ENCODE measurements at places on chromosomes 2 and 18.

DNA sequence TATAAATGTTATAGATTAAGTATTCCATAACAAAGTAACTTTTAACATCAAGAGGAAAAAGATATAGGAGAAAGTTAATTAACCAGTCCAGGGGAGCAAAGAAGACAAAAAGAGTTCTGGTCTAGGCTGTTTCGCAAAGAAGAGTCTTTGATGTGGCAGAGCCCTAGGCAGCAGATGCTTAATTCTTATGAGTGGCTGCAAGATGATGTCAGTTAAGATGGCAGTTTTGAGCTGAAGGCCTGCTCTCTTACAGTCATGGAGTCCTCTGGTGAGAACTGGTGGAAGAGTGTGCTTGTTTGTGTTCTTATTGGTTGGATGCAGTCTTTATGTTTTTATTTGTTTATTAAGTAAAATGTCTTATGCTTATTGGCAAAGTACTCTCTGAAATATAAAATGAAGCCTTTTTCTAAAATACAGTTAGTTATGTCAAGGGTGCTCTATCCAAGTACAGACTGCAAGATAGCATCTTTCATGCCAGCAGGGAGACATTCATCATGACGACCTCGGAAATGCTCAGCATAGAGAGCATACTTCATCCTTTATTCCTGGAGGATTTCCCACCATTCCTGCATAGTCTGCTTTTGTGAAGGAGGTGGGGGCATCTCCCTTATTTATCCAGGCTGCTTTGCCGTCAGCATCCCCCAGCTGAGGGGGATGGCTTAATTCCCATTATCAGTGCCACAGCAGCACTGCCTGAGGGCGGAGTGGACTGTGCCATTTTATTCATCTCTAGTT, 38.9 kb upstream of the SERPINE2 start:
- DNase-seq, result no peak

DNA sequence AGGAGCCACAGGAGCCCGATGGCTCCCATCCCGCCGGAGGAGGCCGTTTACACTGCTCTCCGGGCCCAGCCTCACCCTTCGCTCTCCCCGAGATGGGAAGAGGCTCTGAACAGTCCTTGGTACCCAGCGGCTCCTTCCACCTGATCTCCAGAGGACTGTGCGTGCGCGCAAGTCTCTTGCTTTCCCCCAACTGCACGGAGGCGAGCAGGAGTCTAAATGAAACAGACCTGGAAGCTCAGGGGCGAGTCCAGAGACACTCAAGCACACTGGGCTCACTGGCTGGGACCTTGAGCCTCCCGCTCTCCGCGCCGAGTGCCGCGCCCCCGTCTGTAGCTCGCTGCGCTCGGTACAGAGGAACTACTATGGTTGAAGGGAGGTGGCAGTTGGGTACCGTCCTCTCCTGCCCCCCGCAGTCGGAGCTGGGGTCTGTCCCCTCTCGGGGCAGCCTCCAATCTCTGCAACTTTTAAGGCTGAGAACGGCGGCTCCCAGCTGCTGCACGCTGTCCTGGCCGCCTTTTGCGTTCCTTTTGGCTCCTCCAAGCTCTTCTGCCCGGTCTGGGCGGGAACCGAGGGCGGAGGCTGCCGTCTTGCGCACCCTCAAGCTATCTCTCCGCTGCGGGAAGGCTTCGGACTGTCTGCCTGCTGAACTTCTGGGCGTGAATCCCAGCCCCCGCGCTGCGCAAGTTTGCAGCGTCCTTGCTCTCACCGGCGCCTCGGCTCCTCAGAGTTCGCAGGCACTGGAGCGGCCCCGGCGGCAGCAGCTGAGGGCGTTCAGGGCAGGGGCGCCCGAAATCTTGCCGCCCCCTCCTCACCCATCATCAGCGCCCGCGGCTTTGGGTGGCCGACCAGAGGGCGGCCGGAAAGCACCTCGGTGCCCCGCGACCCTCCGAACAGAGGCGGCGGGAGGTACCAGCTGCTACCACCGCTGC, 491 bp downstream of the ALK start:
- DNase-seq, result peak; percentile 36

- DNase-seq, result no peak
Observed at GRCh38 chr2:200077838-200078237, 122.5 kb downstream of the MAIP1 start.

DNA sequence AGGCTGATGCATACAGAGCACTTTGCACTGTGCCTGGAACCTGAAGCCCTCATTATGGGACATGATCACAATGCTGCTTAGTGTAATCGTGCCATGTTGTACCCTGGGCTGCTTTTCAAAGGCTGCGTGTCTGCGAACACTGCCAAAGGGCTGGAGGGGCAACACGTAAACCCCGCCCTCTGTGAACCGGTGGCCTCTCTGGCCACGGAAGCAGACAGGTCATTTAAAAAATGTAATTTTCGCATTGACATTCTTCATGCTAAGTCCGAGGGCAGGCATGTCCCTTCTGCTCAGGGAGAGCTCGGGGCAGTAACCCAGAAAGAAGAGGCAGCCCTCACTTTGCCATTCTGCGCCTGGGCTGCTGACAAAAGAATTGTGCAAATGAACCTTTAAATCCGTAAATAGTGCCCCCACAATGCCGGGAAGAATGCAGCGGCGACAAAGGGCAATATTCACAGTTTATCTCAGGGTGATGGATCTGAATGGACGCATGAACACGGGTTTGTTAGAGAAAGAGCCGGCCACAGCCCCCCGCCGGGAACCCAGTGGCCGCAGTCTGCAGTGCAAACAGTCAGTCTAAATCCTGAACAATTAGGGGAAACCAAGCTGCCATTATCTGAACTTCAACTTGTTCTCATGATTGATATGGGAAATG, 226.1 kb downstream of the MYCN start:
- no peak for DNase-seq

- DNase-seq, result no peak
Observed at GRCh38 chr18:56168049-56168781, 470.2 kb downstream of the TXNL1 start.

DNA sequence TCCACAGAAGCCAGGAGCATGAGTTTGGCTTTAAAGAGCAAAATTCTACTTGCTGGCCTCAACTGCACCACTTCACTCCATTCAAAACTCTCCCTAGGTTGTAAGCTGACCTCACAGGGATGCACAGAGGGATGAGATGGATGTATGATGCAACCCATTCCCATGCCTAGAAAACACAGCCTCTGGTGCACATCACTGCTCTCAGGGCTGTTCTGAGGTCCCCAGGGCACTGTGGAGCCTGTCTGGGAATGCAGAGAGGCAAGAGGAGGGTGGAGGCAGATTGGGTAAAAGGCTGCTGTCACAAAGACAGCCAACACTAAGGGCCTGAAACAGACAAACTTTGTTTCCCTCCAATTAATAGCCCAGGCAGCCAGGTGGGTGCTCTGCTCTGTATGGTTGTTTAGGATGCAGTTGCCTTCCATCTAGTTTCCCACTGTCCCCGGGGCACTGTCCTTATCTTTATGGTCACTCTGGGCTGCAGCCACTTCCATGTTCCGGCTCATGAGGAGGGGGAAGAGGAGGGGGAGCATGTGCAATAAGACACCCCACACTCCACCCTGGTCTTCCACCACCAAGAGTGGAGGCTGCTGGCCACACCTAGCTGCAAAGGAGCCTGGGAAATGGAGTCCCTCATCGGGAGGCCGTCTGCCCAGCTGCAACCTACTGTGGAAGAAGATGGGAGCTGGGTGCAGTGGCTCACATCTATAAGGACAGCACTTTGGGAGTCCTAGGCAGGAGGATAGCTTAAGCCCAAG, 7.0 kb downstream of the GPR45 start:
- no peak for DNase-seq

- DNase-seq, result no peak
Observed at GRCh38 chr2:174901075-174901474, 104.1 kb downstream of the CHN1 start.

- DNase-seq, result no peak
Observed at GRCh38 chr18:79321625-79322405, 73.9 kb upstream of the NFATC1 start.

DNA sequence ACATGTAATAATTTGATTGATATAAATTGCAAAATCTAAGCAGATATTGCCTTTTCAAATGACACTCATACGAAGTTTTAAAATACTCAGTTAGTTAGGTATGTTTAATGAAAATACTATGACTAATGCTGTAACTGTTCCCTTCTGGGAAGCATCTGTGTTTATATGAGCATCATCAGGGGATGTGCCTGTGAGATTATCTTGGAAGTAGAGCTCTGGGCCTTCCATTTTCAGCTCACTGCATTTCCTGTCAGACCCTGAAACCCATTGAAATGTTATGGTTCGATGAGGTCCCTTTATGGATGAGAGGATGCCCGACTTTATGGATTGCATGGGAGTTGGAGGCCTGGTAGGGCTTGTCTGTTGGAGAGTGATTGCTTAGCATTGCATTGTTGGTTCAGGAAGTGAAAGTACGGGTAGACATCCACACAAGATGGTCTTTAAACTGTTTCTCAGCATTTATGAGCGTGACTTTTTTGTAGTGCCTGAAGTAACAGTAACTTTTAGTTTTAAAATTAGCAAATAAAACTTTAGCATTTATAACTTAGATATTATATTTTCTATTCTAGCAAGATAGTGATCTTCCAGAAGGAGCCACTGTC, 28.7 kb downstream of the ELP2 start:
- no peak for DNase-seq

GRCh38 chr2:158823486-158824237, 28.5 kb downstream of the DAPL1 start:
- no peak for DNase-seq

DNA sequence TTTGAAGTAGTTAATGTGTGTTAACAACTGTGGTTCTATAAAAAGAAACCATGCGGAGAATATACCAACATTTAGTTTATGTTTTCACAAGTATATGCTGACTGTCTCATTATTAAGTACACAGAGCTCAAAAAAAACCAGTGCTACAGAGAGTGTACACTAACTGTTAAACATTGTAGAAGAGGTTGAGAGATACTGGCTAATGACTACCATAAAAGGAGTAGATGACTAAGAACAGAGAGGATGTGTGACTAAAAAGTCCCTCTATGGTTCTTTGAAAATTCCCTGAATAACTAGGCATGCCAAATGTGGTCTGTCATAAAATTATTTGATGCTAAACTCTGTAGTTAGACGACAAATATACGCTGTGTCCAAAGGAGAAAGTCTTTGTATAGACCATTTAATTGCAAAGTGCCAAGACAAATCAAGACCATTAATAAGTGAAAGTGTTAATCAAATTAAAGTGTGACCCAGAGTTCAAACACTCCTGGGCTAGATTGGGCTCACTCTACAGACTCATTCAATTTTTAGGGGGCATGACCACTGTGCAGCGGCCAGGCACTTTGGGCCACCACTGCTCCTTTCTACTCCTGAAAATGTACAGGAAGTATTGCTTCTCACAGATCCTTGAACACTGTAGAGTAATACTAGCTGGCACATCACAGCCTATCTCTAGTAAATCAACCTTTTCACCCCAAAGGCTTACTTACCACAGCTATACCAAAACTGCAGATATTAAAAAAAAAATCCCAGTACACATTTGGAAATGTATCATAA, 45.1 kb upstream of the SERTAD2 start:
- DNase-seq, result no peak

- peak; percentile 27 for DNase-seq
Observed at GRCh38 chr2:11128243-11128951, 26.9 kb upstream of the SLC66A3 start.

- DNase-seq, result no peak
Observed at GRCh38 chr2:47201224-47201623, 46.1 kb upstream of the STPG4 start.

DNA sequence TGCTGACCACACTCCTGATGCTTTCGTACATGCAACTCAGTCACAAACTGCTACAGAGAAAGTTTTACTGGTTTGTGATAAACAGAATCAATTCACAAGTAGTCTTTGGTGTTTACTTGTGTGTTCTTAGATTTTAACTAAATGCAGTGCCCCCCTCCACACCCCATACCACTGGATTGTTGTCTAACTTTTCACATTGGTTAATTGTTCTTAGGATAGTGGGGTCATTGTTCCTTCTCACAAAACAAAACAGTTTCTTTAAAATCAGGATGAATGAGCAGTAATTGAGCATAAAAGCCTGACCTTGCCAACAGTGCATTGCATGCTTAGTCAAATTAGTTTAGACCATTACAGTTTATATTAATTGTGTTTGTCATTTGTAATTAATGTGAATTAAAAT, 14.1 kb upstream of the PNPT1 start:
- DNase-seq, result no peak

DNA sequence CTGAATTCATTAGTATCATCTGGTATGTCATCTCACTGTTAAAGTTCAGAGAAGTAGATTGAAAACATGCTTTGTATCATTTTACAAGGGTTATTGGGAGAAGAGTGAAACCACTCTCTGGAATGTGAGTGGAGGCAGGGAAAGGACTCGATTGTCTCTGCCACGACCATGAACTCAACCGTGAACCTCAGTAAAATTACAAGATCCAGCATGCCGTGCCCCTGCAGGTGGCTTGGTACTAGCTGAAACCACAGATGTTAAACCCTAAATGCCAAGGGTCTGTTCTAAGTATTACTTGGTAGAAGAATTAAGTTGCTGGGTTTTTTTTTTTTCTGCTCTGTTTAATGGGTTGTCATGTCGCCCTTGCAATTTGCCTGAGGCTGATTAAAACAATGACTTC, 197.2 kb downstream of the MYO3B start:
- DNase-seq, result no peak

GRCh38 chr2:134258684-134259388, 5.0 kb downstream of the MGAT5 start:
- DNase-seq, result no peak

DNA sequence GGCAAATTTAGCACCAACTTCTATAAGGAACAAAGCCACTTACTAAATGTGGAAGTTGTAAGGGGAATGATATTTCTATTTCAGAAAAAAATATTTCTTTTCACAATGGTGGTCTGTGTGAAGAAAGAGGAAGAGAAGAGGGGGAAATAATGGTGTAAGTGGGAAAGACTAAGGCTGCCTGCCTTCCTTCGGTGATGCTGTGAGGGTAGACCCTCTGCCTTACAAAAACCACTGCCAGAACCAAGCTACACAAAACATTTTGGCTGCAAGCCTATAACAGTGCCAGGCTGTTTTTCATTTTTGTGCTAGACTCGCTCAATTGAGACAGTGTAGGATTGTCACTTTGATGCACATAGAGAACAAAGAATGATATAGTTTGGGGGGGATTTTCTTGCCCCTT, 286.6 kb downstream of the ZEB2 start:
- no peak for DNase-seq

DNA sequence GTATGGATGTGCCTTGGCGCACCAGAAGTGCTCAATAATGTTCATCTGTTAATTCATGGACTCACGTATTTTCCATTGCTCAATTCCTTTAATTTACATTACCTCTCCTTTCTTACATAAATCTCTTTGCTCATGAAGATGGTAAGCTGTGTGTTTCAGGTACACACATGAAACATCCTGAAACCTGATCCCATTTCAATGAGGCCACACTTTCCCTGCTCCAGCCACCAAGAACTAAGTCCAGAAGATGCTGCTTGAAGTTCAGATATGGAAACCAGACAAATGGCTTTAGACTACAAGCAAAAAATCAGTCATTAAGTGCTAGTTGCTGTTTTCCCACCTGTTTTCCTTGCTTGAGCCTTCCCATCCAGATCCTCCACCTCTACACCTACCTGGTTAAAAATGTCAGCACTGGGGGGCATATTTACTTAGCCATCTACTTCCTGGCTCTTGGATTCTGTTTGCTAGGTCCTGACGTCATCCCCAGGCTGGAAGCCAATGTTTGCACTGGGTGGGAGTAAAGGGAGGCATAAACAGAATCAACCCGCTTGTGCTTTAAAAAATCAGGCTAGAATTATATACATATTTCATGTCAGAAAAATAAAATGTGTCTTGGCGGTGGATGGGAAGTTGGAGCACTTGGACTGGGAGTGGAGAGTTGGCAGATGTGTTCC, 309.7 kb downstream of the OSR1 start:
- DNase-seq, result peak; percentile 89
